K562 (cell line): ENCODE measurements at places on chromosomes 4 and X.
A peak's percentile ranks its signal among the peaks of the same experiment; 100 is the strongest.

DNA sequence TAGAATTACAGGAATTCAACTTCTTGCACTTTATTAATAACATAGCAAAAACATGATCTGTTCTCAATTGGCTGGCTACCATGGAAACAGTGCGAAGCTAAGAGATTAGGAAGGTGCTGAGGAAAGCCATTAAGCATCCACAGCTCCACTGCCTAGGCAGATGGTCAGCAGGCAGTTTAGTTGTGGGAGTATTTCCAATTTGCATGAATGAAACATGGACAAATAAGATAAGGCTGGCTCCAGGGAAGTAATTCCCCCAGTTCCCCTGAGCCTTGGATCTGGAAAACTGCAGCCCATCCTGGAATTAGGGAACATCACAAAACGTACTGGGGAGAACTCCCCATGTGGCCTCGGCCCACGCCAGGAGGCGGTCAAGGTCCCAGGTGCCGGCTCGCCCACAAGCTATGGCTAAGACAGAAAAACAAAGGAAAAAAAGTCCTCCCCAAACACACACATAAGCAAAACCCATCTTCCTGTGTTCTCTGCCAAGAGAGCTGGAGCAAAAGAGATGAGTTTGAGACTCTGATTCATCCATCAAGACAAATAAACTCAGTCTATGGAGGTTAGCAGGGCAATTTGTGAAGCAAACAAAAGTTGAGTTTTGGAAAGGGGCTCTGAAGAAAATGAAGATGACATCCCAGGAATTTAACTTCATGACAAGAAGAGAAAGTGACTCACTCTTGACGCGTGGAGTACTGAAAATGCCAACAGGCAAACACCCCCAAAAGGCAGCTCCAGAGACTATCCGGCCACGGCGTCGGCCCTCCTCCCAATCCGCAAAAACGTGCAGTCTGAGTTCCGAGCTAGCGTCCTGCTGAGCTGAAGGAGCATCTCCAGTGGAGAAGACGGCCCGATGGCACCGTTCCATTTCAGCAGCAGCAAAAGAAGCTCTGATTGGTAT, 45.1 kb downstream of the IGFBP7 start:
- DNase-seq, result no peak

- DNase-seq, result no peak
Observed at GRCh38 chrX:70032792-70033191, 16.9 kb downstream of the AWAT2 start.

GRCh38 chr4:85637778-85638177, 162.8 kb downstream of the ARHGAP24 start:
- DNase-seq, result no peak

- DNase-seq, result no peak
Observed at GRCh38 chrX:113274791-113275190, 434.2 kb upstream of the AMOT start.

DNA sequence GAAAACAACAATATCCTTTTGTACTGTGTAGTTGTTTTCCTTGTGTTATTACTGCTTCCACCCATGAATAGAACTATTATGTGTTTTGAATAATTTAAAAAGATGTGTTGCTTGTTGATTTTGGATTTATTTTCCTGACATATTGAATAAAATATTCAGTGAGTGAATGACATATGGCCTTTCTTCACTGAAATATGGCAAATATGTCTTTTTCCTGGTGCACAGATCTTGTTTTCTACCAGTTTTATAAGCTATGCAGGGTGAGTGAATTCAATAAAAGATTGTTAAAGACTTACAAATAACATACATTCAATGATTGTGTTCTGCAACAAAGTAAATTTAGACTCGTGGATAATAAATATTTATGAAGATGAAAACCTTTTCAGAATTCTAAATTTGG, 1216.3 kb upstream of the ADGRL3 start:
- DNase-seq, result no peak

GRCh38 chr4:161178310-161178709, 985.5 kb downstream of the FSTL5 start:
- DNase-seq, result no peak

DNA sequence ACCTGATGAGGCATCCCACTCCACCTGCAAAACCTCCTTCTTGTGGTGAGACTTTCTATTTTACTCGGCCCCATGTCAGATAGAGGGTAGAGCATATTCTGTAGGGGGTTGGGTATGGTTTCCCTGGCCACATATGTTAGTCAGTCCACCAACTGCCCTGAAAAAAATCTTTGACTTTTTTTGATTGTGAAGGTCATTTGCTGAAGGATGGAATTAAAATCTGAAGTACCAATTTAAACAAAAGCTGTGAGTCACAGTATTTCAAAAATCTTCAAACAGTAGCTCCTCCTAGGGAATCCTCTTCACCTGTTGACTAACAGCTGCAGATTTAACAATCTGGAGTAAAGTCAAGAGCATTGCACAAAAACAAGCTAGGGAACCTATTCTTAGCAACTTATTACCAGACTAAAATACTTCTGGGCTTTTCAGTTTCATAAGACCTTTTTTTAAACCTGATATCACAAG, 8.0 kb upstream of the CCDC110 start:
- DNase-seq, result no peak

DNA sequence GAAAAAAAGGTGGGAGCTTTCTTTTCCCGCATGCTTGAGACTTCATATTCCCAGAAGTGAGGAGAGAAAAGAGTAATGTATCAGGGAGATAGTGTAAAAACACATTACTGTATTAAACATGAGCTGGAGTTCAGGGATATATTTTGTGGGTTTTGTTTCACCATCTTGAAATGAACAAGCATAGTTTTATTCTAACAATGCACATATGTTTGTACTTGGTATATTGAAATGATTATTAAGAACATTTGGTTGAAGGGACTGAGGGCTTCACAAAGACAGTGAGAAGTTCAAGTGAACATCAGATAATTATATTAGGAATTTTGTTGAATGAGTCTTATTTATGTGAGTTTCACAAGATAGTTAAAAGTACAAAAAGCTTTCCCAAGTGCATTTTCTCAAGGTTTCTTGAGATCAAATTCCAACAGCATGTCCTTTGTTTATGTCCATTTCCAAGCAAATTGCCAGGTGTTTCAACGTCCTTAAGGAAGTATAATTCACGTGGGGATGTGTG, 368.8 kb downstream of the ANKRD50 start:
- no peak for DNase-seq

DNA sequence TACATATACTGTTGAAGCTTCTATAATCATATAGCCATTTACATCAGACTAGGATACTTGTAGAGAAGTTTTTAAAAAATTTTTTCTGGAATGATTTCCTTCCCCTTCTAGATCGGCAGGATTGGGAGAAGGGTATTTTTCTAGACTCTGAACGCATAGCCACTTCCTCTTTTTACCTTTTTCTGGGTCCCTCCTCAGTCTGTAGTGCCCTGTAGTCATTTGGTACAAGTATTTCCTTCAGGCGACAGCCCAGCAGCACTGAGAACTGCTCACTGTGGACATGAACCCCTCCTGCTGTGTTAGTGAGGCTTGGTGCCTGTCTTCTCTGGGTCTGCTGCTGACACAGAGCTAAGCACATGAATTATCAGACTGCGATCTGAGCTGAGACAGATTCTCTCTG, 255.4 kb downstream of the ARHGAP10 start:
- no peak for DNase-seq

DNA sequence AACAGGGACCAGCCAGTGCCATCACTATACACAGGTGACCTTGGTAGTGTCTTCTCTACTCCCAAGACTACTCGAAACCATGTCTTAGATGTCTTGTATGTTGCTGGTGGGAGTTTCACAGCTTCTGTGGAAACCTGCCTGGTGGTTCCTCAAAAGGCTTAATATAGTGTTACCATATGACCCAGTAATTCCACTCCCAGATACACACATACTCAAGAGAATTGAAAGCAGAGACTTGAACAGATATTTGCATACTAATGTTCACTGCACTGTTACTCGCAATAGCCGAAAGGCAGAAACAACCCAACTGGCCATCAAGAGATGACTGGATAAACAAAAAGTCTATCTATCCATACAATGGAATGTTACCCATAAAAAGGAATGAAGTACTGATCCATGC, 3.1 kb downstream of the TFDP3 start:
- DNase-seq, result no peak

DNA sequence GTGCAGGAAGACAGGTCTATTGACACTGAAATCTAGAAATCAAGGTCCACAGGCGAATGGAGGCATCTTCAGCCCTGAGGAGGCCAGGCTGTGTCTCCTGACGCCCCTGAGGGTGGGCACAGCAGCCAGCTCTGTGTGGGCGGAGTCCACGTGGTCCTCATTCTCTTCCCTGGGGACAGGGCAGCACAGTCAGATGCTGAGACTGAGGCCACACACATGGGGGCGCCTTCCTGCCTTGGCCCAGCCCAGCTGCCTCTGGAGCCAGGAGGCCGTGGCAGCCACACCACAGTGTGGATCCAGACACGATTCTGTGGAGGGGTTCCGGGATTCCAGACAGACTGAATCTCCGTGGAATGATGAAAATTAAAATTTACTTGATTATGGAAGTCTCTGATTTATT, 20.8 kb downstream of the FGFR3 start:
- peak; percentile 20 for DNase-seq

- no peak for DNase-seq
Observed at GRCh38 chr4:46955601-46956000, 37.8 kb downstream of the GABRA4 start.

- no peak for DNase-seq
Observed at GRCh38 chr4:30153427-30153826, 566.7 kb upstream of the PCDH7 start.

- DNase-seq, result no peak
Observed at GRCh38 chr4:124958847-124959246, 246.3 kb upstream of the ANKRD50 start.

GRCh38 chr4:26510334-26510964, 20.2 kb upstream of the CCKAR start:
- no peak for DNase-seq

GRCh38 chr4:63296773-63297172, 1112.5 kb downstream of the TECRL start:
- no peak for DNase-seq

- DNase-seq, result peak; percentile 24
Observed at GRCh38 chr4:6779667-6780565, 2.6 kb upstream of the KIAA0232 start.

DNA sequence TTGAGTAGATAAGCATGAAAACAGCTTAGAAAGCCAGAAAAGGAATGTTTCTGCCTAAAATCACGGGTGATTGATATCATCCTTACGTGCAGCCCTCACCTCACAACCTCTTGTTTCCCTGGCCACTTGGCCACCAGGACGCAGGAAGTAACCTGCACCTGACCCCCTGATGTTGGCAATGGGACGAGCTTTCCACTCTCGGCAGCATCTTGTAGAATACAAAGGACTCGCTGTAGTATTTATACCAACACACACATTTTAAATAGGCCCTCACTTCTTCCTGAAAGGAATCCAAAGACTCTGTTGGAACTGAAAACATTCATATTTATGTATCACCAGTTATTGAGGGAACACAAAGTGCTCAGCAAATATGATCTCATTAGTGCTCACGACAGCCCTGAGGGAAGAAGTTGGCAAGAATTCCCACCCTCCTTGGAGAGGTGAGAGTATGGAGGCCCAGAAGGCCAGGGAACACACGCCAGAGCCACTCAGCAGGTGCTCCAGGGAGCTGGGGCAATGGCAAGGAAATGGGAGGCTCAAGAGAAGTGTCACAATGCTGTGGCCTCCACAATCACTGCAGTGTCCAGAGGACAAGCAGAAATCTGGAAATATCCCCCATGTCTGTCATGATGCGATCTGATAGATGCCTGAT, 103.3 kb upstream of the KIT start:
- no peak for DNase-seq

GRCh38 chr4:86498863-86499166, 95.3 kb upstream of the PTPN13 start:
- DNase-seq, result no peak

GRCh38 chrX:151870602-151871001, 42.1 kb upstream of the MAGEA4 start:
- DNase-seq, result no peak

DNA sequence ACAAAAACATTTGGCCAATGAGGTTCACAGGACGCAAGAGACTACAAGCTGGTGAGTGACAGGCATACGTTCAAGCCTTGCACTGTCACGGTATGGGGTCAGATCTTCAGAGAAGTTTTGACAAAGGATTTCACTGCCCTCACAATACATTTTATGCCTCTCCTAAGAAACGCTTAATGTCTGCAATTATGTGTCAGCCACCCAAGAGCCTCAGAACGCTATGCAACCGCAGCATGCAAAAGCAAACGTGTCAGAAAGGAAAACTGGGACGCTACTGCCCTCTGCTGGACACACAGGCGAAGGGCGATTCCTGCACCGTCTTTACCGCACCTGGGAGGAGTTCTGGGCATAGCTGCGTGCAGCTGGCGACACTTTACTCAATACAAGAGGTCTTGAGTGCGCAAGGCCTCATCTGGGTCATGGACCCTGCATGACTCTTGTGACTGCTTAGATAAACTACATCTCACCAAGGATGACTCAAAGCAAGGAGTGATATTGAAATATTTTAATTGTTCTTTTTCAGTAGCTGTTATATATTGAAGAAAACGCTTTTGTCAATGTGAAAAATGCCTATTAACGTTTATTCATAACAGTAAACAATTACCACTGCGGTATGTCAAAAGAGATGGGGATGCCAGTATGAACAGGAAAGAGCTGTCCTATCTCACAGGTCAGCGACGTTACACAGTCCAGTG, 147.6 kb upstream of the FRG1 start:
- DNase-seq, result peak; percentile 55

- DNase-seq, result no peak
Observed at GRCh38 chr4:83890816-83891215, 354.9 kb downstream of the GPAT3 start.

DNA sequence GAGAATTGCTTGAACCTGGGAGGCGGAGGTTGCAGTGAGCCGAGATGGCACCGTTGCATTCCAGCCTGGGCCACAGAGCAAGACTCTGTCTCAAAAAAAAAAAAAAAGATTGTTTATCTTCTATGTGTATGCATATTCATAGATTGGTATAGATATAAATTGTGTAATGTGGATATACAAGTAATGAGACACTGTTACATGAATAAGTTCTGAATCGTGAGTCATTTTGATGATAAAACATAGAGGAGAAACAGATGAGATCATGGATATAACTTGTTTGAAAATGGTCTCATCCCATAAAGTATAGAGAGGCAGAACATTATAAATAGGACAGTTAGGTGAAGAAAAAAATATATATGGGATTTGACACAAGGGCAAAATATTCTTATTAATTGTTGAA, 628.0 kb downstream of the IL1RAPL1 start:
- DNase-seq, result no peak

DNA sequence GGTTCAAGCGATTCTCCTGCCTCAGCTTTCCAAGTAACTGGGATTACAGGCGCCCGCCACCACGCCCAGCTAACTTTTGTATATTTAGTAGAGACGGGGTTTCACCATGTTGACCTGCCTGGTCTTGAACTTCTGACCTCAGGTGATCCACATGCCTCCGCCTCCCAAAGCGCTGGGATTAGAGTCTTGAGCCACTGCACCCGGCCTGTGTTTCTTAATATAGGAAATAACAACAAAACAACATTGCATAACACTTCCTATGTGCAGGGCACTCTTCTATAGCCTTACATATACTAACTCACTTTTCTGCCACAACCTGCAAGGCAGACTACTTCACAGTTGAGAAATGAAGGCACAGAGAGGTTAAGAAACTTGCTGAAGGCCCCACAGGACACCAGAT, 12.8 kb upstream of the TMEM131L start:
- no peak for DNase-seq

GRCh38 chr4:8303485-8304281, 34.1 kb downstream of the HTRA3 start:
- DNase-seq, result peak; percentile 76

- DNase-seq, result no peak
Observed at GRCh38 chr4:82784681-82785610, 13.7 kb downstream of the SCD5 start.

GRCh38 chrX:48978226-48978625, 6.6 kb upstream of the KCND1 start:
- DNase-seq, result no peak

- no peak for DNase-seq
Observed at GRCh38 chr4:133600008-133600407, 450.9 kb downstream of the PCDH10 start.
